Pancreas (tissue), 10 donors: ENCODE measurements at places on chromosomes 1 and 21. TPM values are rescaled to one million over a fixed set of nuclear protein-coding genes. Genes with fewer than 3 reads are reported as not detected.

GRCh38 chr1:160078512-160079195, 2.7 kb upstream of the KCNJ9 start:
- DNase-seq: no peak

DNA sequence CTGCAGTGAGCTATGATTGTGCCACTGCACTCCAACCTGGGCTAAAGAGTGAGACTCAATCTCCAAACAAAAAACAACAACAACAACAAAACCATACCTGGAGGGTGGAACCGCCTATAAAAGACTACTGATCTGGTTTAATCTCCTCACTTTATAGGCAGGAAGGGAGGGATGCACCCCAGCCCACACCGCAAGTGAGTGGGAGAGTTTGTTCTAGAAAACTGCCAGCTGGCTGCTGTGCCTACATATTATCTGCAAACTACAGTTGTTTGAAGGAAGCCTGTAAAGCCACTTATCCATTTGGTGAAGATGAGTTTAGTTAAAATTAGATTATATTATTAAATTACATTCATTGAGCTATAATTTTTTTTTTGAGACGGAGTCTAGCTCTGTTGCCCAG, 9.1 kb upstream of the SRSF10 start:
- DNase-seq: no peak

GRCh38 chr1:152127673-152128072, 12.4 kb upstream of the TCHH start:
- no peak for DNase-seq

HPCA gene
- total RNA-seq: not detected

DNA sequence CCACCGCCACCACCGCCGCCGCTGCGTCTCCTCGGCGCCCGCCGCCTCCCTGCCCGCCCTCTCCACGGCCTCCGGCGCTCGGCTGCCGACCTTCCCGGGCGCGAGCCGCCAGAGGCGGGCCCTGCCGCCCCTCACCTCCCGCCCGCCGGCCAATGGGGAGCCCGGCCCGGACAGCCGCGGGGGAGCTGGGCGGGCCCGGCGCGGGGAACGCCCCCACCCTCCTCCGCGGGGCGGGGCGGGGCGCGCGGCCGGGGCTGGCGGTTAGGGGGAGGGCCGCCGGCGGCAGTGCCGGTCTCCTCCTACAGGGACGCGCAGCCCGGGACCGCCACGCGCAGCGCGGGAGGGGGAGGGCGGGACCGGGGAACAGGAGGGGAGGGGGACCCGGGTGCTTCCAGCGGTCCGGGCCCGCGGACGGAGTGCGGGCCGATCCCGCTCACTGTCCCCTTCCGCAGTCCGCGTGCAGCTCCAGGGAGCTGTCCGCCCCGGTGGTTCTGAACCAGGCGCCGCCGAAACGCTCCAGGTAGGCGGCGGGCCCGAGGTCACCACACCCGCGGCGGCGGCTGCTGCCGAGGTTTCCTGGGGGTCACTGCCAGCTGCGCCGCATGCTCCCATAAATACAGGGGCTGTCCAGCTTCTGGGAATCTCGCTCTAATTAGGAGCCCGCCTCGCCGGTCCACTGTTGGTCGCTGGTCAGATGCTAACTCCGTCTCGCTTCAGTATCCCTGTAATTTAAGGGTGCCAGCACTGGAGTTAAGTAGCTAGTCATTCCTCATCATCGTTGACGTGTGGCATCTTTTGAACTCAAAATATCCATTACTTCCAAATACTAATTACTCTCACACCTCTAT, at the start of gene PGBD5:
TSS of gene PGBD5 (minus strand) at position 87 of the 848 bp plus-strand sequence. CDS start 404 bp downstream, outside the sequence.
- DNase-seq: peak; percentile 91
